ENCODE measurements at places on chromosomes 5 and 9.

GRCh38 chr5:170508036-170508435, 4.2 kb downstream of the KCNIP1 start:
- no peak for DNase-seq

- DNase-seq = no peak
Measured at GRCh38 chr5:107621089-107621488, 49.6 kb downstream of the EFNA5 start.

DNA sequence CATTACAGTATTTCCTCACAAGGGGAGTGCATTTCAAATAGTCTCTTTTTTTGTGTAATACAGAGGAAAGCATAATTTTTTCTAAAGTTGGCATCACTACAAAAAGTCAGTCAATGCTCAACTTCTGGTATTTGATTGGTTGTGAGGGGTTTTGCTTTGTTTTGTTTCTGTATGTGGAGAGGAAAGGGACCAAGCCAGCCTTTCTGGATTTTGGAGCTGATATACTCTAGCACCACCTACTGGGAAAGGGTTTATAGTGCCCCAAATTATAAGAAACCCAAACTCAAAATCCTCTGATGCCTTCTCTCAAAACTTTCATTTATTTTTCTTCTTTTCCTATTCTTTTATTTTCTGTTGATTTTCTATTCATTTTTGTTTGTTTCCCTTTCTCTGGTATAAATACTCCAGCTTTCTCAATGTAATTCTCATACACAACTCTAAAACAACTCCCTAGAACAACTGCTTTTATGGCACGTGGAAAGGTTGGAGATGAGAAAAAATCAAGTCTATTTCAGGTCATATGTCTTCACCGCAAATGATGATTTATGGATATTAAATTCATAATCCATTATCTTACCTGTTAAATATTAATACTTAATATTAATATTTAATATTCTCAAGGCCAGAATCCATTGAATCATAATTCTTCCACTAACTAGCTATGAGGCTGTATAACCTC, 69.5 kb upstream of the ANXA1 start:
- no peak for DNase-seq

- no peak for DNase-seq
Measured at GRCh38 chr9:129845373-129845772, 10.1 kb downstream of the USP20 start.

GRCh38 chr9:126001581-126002225, 254.5 kb downstream of the PBX3 start:
- no peak for DNase-seq

Data from stimulated activated CD8-positive, alpha-beta memory T cell treated with anti-CD3 and anti-CD28 coated beads, Interleukin-4, amount 100 ng/mL, for 48 hours (primary cell).